ENCODE measurements at places on chromosomes 3 and 15. TPM values are rescaled to one million over a fixed set of nuclear protein-coding genes. Genes with fewer than 3 reads are reported as not detected.

DNA sequence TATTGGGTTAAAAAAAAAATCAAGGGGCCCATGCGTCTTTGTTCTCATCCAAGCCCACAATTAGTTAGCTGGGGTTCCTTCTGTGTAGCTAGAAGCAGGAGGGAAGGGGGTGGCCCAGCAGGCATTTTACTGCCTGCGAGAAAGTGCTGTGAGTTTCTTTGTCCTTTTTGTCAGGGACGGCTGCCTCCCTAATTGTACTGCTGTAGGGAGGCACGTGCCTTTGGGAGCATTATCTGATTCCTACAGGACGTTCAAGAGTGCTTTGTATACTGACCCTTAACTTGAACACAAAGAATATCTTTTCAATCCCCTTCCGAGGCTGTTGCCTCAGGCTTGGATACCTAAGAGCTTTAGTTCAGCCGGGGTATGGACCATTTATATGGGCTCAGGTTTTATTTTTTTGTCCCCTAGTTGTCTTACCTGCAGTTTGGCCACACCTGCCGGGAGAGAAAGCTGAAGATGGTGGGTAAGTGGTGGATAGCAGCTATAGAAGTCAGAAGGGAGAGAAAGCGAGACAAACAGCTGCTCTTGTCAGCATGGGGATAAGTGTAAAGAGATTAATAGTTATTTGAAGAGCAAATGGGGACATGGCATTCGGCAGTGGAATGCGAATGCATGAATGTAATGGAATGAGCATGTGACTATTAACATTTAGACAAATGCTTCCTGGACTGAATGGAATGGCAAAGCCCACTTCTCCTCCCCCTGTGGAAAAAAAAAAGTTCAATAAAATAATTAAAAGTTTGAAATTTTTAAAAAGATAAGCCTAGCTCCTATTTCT is 175.2 kb downstream of the TP63 start:
- no peak for DNase-seq

DNA sequence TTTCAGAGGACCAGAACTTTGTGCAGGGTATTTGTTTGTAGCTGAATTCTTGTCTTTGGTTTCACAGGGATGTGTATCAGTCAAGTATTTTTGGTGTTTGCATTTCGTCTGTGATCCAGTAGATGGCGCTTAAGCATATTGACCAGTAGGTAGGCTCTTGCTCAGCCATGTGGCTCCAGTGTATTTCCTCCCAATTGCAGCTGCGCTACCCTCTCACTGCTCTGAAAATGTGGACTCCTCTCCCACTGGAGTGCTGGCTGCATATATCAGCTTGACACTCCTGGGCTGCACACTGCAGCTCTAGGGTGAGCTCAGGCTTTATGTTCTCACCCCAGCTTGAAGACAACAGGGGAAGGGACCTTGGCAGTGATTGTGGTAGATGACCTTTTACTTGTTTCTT is 1264.3 kb upstream of the ALCAM start:
- DNase-seq: no peak

DNA sequence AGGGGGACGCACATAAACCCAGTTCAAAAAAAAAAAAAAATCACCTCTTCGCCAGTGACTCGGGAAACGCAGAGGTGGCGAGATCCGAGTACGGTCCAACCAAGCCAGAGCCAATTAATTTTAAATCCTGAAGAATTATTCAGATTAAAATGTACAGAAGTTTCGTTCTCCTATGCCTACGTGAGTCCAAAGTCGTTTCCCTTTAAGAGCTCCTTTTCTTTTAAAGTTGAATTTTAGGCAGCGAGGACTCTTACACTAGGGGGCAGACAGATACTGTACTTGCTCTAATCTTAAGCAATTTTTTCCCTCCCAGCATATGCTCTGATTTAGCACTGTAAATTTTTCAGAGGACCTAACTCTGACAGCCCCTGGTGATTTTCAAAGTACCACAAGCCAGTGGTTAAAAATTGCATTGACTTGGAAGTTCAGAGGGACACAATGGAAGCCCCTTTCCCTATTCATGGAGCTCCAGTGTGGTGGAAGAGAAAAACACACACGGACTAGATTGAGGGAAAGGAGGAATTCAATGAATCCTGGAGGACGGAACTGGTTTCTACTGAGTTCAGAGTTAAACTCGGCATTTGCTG is 3.3 kb upstream of the NR2F2 start:
- DNase-seq: no peak

DNA sequence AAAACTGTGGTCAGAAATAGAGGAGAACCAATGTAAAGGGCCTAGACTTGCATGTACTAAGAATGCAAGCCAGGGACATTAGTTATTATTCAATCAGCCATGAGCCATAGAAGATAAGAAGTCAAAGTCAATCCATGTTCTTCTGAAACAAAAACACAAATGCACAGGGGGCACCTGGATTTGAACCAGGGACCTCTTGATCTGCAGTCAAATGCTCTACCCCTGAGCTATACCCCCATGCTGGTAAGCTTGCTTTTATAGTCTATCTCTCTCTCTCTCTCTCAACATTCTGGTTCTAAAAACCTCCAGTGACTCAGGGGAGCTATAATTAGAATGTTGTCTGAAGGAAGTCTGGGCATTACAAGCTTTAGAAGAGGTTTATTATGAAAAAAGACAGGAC is 85.6 kb upstream of the ACP3 start:
- no peak for DNase-seq

- no peak for DNase-seq
These were observed 118.8 kb downstream of the ECT2 start for GRCh38 chr3:172869368-172869771.

DNA sequence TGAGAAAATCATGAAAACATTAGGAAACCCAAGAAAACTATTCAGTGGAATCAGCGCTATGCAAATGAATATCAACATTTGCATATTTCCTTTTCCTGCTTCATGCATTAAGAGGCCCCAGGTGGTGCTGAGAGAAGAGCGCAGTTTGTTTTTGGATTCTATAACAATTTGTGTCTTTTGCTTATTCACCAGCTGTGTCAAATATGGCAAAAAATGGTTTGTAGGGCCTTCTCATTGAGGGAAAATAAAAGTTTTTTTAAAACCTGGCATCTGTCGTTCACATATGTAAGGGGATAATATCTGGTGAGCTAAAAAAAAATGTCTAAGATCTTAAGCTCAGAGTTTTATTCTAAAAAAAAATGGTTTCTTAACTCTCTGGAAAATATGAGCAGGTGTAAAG is 122.5 kb upstream of the ROBO2 start:
- DNase-seq: no peak

GRCh38 chr15:54011656-54012055 is 33.4 kb downstream of the UNC13C start:
- DNase-seq: no peak

DNA sequence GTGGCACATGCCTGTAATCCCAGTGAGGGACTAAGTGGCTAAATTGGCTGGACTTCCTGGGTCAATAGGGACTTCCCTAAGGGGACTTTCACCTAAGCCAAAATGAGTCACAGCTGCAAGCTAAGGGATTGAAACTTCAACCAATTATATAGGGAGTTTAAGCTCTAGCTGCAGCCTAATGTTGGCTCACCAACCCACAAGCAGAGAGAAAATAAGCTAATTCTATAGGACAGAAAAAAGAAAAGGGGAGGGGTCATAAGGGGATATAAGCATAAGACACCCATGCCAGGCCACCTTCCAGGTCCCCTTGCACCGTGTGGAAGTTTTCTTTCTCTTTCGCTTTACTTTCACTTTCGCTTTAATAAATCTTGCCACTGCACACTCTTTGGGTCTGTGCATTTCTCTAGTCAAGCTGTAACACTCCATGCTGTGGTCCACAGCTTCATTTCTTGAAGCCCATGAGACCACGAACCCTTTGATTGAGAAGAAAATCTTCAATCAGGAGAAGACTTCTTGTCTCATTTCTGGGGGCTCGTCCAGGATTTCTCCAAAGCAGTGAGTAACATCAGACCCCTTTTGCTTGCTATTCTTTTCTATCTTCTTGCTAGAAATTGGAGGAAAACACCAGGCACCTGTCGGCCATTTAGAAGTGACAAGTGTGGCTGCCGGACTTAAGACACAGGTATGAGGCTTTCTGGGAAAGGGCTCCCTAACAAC is 192.3 kb downstream of the IGSF11 start:
- DNase-seq: no peak

DNA sequence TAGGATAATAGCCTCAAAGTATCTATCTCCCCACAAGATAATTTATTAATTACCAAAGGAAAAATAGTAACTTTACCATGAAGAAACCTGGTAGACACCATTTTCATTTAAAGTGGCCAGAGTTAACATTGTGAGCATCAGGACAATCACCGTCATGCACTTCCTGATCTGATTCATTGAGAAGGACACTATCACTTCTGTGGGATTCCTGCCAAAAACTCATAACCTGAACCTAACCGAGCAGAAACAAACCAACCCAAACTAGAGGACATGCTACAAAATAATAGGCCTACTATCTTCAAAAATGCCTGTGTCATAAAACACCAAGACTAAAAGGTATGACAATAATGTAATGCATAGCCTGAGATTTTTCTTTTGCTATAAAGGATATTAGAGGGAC is 39.0 kb downstream of the FSIP1 start:
- no peak for DNase-seq

GRCh38 chr3:48118322-48118721 is 69.9 kb downstream of the CDC25A start:
- no peak for DNase-seq

- DNase-seq: no peak
These were observed 1.7 kb downstream of the PPCDC start for GRCh38 chr15:75025107-75025506.

GRCh38 chr3:49880581-49881315 is 11.0 kb upstream of the CAMKV start:
- DNase-seq: no peak

DNA sequence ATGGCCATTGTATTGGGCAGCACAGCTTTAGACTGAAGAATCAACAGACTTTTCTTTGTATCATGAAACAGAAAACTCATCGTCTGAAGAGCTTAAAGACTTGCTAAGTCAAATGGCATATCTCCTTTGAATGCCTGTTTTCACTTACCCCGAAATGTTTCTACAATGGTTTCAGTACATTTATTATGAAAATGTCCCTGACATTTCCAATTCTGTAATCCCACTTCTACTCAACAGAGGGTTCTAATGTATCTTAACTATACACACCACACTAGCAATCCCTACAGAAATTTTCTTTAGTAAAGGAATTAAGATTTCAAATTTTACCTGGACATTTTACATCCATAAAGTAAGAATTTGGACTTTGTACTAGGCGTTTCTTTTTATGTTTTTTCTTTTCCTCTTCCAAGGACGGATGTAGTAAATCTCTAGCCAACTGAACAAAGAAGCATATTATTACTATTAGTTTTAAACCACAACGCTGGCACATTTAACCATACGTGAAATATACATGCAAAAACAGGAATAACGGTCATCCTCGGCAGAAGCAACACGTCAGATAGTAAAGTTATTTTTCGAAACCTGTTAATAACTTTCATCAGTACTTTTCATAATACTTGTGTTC is 1.1 kb downstream of the RPS27L start:
- no peak for DNase-seq

CSTA gene
- 0.74 TPM for total RNA-seq

LMCD1 gene
- total RNA-seq: 72.9 TPM

ITPKA gene
- total RNA-seq: 1.9 TPM

VILL gene
- total RNA-seq: 3.6 TPM

MEX3B gene
- total RNA-seq: 2.5 TPM

Data from left ventricle myocardium inferior (tissue), 1 donor.